ENCODE measurements at places on chromosomes 2 and 18. TPM values are rescaled to one million over a fixed set of nuclear protein-coding genes. Genes with fewer than 3 reads are reported as not detected.

The SERPINB4 gene
- total RNA-seq = 1.9 TPM

The MBOAT2 gene
- total RNA-seq = 72.4 TPM

The NCKAP5 gene
- total RNA-seq = 1.3 TPM

The KYNU gene
- total RNA-seq = 1.7 TPM

The IKZF2 gene
- total RNA-seq = 7.0 TPM

The HRH4 gene
- 0.08 TPM for total RNA-seq

The LYG2 gene
- not detected for total RNA-seq

The FAM124B gene
- total RNA-seq = not detected

The PRKAG3 gene
- total RNA-seq = not detected

The ZNF892 gene
- 2.7 TPM for total RNA-seq

The CASP8 gene
- total RNA-seq = 15.6 TPM
